ENCODE measurements at places on chromosomes 12 and 14.

- peak; percentile 41 for DNase-seq
These were observed 37.2 kb downstream of the CFAP251 start for GRCh38 chr12:121955258-121956237.

- peak; percentile 69 for DNase-seq
These were observed 1.1 kb downstream of the NUMB start for GRCh38 chr14:73457041-73457923.

- DNase-seq: no peak
These were observed 1013.8 kb downstream of the DIO2 start for GRCh38 chr14:79197516-79197915.

DNA sequence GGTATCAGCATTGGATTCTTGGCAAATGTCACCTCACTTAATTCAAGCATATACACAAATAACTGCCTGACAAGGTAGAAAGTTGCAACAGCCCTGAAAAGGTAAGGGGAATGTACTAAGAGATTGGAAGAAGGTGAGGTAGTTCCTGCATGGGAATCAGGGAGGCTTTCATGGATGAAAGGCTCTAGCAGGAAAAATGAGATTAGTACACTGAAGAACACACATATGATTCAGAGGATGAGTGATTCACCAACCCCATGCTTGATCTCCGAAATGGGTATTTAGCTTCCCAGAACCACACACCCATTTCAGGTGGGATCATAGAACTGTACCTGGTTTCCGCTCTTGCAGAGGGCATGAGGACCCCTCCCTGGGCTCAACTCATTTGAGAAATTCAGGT is 65.8 kb downstream of the PAH start:
- DNase-seq: no peak

DNA sequence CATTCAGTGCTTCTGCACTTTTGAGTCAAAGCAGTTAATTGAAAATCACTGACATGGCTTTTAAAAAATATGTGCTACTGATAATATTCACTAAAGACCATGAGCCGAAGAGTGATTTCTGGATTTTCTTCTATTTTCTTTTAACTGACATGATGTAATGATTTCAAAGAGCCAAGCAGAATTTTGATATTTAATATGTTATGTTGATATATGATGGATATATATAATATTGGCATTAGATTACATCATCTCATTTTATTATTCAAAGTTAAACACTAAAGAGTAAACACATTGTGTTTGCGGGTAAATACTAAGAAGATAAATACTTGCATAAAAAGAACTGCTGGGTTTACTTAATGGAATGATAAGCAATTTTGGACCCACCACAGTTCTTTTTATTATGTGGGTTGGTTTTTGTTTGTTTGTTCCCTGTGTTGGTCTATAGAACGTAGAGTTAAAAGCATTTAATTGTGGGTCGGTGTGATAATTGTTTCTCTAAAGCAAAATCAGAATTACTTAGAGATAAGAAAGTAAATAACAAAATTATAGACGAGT is 692 bp downstream of the SPIC start:
- DNase-seq: no peak

GRCh38 chr12:106753526-106753925 is 21.0 kb upstream of the RIC8B start:
- DNase-seq: no peak

GRCh38 chr12:33876618-33877017 is 145.7 kb upstream of the ALG10 start:
- no peak for DNase-seq

- DNase-seq: no peak
These were observed 84.6 kb upstream of the CCDC196 start for GRCh38 chr14:66401449-66402095.

- no peak for DNase-seq
These were observed 85.3 kb downstream of the SAMD4A start for GRCh38 chr14:54652188-54652587.

DNA sequence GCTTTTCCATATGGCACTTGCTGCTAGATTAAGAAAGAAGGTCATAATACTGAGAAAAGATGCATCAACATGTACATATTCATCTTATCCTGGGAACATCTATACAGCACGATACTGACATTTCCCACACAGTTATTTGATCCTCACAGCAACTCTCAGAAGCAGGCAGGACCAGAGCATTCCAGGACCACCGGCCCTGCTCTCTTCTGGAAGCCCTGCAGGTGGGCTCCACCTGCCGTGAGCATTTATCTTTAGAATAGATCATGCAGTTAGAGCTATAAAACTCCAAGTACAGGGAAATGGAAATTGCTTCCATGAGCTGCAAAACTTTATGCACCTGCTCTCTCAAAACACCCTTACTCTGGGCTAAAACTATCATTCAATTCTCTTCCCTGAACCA is 5.5 kb upstream of the BDKRB1 start:
- no peak for DNase-seq

DNA sequence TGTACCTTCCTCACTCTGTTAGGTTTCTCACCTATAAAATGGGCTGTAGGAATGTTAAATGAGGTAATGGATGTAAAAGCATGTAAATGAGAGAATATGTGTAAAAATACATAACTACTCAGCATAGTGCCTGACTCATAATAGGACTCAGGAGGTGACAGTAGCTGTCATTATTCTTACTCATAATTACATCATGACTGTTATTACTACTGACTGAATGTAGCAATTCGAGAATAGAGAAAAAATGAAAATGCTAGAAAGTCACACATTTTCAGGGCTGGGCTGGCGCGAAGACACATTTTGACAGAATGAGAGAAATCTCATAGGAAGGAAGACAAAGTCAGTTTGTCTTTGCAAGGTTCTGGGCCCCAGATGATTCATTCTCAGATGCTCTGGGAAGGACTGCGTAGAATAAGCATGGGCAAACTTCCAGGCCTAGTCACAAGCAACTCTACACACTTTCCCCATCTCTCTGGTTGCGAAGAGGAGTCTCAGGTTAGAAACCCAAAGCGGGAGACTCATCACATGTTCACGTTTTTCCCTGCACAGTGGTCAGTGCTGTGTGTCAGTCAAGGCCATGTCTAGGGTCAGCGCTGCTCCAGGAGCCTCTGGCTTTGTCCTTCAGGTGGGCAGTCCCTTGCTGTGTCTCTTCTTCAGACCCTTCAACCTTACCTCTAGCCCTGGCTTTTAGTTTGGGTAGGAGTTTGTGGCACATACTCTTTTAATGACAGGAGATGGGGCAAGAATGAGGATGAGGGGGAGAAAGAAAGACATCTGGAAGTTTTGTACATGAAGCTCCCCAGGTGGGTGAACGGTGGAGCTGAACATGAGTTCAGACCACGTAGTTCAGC is 8.4 kb downstream of the GPRC5A start:
- DNase-seq: peak; percentile 49

DNA sequence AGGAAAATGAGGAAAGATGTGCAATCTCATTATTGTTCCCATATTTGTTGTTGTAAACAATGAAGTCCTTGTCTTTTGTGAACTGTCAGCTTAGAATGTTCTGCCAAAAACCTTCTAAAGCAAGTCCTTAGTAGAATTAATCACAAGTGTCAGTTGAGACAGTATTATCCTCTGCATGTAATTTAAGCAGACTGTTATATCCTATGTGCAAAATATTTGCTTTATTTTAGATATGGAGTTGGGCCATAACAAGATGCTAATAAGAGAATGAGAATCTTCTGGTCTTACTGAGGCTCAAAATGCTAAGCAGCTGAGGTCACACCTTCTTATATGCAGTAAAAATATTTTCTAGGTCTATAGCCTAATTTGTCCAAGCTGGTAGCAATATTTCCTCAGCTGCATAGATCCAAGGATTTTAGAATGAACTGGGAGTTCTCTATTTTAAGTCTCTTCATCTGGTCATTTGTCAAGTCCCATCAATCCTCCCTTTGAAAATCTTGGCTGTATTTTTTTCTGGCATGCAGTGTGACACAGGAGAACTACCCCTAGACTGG is 222.3 kb upstream of the NAV3 start:
- DNase-seq: no peak

DNA sequence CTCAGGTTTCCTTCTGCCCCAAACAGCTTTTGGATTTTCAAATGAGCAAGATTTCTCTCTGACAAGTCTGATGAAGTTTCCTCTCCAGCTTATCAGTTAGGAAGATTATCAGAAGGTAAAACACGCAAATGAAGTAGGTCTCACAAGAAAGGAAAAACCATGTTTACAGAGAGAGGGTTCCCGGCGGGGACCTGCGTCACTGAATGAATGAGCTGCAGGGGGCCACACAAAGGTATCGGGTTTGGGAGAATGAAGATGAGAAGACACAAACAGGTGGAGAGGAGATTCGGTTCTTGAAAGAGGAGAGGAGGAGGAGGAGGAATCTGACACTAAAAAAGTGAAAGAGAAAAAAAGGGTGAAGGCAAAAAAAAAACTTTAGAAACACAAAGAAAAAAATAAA is 208.6 kb downstream of the CALM1 start:
- DNase-seq: no peak

DNA sequence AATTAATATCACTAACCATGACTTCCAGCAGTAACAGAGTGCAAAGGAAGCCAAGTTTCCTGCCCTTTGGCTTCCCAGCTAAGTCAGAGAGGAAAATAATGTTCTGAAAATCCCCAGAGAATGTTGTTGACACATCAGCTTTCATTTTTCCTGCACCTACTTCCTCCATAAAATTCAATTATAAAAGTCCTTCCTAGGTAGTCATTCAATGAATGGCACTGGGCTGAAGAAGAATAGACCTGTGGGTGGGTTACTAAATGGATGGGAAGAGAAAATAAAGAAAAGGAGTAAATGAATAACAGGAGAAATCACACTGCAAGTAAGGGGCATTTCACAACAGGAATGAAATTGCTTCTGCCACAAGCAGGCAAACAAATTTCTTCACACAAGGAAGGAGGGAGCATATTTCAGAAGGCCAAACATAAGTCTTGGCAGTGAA is 73.2 kb upstream of the MDM1 start:
- no peak for DNase-seq

DNA sequence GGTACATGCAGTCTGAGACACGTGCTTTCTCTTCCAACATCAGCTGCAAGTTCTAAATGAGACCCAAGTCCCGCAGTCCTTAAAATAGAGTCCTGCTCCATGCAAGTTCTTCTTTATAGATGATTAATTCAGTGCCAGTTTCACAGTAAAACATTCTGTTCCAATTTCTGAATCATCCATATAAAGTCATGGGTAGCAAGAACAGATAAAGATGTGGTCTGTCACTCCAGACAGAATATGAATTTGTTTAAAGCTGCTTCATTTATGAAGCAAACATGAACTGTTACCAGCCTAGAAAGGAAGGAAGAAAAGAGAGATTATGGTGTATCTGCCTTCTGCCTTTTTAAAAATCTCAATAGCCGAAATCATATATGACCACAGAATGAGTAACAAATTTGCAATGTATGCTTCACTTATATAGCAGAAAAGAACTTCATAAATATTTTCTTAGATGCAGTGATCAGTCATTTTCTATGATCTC is 83.3 kb downstream of the KITLG start:
- no peak for DNase-seq

GRCh38 chr12:3492793-3493042 is 1.7 kb downstream of the PRMT8 start:
- DNase-seq: no peak

DNA sequence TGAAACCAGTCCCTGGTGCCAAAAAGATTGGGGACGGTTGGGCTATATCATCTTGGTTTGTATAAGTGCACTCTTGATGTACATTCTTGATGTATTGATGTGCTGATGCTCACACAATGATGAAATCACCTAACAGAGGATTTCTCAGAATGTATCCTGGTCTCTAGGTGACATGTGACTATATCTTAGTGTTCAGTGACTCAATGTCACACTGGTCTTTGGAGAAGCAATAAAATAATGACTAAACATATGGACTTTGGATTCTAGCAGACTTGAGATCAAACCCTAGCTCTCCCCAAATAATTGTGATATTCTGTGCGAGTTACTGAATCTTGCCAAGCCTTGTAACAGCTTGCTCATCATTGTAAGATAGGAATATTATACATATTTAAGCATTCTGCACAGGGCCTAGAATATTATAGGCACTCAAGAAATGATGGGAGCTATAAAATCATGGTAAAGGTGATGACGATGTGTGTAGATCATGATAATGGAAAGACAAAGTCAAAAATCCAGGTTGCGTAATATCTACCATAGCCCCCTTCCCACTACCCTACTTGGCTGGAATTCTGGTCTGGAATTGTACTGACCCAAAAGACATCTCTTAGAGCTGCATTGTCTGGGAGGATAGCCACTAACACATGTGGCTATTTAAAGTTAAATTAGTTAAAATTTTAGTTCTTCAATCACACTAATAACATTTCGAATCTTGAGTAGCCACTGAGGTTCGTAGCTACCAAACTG is 117.6 kb upstream of the PWP1 start:
- no peak for DNase-seq

- no peak for DNase-seq
These were observed 44.6 kb upstream of the KITLG start for GRCh38 chr12:88624911-88625310.

DNA sequence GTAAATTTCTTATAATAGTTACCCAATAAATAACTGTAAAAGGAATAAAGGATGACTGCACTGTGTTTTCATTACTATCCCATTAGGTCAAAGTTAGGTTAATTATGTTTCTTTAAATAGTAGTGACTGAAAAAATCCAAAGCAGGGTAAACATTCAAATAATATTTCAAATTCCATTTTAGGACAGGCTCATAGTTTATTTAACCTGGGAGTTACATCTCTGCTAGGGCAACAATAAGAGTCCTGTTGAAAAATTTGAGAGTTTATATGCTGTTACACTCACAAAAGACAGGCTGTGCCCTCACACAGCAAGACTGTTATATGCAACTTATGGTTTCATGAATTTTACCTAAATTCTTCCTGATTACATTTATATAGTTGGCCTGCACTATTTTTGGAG is 8.0 kb downstream of the ERP27 start:
- DNase-seq: no peak

GRCh38 chr14:91207008-91207407 is 37.5 kb downstream of the GPR68 start:
- no peak for DNase-seq

DNA sequence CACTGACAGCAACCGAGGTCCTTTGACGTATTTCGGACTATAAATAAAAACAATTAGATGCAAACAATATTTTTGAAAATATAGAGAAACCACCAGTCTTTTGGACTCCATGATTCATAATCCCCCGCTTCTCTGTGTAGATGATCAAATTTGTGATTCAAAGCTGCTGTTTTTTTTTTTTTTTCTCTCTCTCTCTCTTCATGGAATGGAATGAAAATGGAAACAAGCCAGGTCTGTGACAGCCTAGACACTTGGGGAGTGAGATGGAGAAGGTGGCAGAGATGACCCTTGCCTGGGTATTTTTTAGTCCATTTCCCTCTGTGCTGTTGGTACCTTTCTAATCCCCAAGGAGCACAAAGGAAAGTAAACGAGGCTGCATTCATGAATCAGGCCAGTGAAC is 248.5 kb downstream of the GLT1D1 start:
- DNase-seq: no peak
